ENCODE measurements at places on chromosomes 3 and 15.

DNA sequence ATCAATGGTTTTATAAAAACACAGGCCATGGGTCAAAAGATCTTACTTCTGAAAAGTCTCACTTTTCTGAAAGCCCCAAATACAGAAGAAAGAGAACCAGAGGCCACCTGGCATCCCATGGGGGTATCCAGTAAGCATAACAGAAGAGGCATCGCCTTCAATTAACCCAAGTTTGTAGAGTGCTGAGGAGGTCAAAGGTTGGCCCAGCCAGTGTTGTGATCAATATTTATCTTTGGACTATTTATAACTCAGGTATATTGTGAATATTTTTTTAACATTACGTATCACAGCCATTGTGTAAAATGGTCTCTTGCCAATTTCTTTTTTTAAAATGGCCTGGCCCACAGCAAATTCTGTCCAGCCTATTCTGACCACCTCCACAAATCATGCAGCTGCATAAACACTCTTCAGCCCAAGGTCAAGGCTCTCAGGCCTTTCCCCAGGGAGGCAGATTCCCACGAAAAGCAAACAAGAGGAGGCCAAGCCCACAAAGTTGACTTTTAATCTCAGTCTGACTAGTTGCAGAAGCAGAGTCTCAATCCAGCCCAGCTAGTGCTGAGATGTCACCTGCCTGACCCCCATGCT is 26.2 kb upstream of the SPTBN5 start:
- DNase-seq: no peak

- no peak for DNase-seq
Observed at GRCh38 chr15:65993236-65993635, 123.9 kb downstream of the RAB11A start.

GRCh38 chr3:134376385-134376765 is 2.1 kb upstream of the AMOTL2 start:
- DNase-seq: no peak

DNA sequence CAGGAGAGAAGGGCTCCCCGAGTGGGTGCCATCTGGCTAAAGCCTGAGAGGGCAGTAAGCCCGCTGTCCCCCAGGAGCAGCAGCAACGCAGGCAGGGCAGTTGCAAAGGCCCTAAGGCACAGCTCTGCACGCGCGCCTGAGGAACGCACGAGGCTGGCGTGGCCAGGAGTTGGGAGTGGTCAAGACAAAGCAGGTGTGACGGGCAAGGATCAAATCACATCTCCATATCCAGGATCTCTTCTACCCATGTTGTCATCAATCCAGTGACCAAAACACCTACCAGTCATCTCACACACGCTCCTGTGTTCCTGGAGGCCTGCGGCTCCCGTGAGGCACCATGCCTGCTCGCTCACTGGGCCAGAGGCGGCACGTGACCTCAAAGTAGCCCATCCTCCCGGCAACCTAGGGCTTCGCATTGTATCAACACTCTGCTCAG is 59.5 kb downstream of the ERC2 start:
- no peak for DNase-seq

DNA sequence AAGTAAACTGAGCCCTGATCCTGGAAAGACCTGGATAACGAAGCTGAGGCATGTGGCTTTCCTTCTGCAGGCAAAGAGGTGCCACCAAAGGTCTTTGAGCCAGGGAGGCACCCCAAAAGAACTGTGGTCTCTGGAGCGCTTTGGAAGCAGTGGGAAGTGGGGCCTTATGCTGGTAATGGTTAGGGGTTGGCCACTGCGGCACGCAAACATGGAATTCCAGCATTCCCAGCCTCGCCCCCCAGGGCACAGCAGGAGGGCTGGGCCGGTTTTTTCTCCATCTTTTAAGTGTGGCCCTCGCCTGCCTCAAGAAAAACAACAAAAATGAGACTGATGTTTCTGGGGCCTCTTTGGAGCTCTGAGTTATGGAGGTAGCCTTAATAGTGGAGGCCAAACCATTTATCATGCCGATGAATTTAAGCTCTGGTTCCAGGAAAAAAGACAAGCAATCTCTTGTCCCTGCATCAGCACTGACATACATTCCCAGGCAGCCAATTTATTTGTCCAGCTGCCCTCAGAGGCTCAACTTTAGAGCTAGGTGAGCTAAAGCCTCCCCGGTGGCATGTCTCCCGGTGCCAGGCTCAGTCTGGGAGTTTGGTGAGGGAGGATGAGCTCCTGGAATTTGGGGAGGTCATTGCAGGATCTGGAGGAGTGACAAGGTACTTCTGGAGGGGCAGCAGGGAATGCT is 109.0 kb downstream of the TLE3 start:
- no peak for DNase-seq

DNA sequence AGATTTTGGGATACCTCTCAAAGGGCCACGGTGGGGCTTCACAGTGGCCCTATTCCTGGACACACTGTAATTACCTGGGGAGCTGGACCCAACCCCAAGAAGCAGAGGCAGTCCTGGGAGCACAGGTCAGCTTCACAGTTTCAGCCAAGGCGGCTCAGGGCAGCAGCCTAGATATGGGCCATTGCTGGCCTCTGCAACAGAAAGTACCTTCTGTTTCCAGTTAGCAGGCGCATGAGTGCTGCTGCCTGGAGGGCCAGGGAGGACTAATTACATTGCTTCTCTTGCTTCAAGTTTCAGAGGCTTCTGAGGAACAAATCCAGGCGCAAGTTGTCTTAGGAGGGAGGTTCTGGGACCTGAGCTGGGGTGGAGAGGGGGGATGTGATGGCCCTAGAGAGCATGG is 13.5 kb upstream of the DUSP7 start:
- DNase-seq: no peak

DNA sequence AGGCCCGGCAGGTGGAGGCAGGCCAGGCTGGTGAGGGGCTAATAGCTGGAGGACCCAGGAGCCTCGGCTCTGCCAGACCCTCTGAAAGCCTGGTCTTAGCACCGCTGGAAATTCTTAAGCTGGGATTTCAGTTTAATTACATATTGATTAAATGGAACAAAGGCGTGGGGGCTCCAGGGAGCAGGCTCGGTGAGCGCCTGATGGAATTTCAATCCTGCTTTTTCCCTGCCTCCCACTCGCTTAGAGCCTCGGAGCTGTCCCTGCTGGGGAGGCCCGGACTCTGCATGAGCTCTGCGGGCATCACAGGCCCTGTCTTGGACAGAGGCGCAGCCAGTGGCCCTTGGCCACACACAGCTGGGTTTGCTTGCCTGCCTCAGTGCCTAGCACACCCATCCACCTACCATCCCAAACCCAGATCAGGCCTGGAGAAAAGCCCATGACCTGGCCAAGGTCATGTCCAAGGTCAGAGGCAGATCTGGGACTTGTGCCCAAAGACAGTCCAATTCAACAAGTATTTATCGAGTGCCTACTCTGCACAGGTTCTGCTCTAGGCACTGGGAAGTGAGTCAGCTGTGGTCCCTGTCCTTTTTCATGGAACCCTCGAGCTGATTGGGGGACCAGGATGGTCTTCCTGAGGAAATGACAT is 40.6 kb downstream of the LINGO1 start:
- DNase-seq: no peak

DNA sequence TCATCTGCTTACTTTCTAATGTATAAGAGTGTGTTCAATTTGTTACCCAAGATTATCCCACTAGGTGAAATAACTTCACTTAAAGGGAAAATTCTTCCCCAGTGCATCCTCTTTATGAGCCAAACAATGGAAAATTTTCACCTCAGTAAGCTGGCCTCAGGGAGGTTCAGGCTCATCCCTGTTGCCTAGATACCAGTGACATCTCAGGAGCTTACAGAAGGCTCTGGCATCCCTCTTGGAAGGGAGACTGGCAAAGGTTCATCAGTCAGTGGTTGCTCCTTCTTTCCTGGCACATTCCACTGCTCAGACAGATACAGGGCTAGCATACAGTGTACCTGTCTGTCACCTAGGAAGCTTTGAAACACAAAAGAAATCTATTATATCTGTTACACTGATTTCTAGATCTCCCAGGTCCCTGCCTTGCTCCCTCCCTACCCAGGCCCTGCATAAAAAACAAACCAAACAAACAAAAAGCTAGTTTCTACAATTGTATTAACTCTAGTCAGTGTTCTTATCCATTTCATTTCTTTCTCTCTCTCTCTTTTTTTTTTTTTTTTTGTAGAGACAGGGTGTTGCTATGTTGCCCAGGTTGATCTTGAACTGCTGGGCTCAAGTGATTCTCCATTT is 1.7 kb downstream of the IP6K2 start:
- DNase-seq: peak; percentile 82

DNA sequence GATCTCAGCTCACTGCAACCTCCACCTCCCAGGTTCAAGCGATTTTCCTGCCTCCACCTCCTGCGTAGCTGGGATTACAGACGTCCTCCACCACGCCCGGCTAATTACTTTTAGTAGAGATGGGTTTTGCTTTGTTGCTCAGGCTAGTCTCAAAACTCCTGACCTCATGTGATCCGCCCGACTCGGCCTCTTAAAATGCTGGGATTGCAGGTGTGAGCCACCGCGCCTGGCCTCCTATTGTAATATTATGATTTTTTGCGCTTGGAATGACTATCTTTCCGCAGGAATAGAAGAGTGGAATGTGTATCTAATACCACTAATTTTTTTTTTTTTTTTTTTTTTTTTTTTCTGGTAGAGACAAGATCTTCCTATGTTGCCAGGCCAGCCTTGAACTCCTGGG is 1.8 kb downstream of the ARL8B start:
- peak; percentile 27 for DNase-seq

DNA sequence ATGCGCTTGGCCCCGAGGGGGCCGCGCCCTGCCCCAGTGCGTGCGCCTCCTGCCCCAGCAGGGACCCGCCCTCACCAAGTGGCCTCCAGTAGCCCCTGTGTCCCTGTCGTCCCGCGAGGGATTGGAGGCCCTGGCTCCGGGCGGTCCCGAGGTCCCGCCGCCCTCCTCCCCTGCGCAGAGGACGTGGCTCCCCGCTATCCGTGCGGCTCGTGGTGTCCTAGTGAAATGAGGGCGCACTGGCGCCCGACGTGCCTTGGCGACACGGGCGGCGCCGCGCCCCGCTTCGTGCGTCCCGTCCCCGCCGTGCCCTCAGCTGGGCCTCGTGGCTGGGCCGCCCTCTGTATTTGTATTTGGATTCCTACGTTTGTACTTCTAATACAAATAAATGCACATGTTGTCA is 557.5 kb downstream of the OCA2 start:
- DNase-seq: no peak

- DNase-seq: peak; percentile 80
Observed at GRCh38 chr15:98850961-98851572, 156.5 kb downstream of the PGPEP1L start.

DNA sequence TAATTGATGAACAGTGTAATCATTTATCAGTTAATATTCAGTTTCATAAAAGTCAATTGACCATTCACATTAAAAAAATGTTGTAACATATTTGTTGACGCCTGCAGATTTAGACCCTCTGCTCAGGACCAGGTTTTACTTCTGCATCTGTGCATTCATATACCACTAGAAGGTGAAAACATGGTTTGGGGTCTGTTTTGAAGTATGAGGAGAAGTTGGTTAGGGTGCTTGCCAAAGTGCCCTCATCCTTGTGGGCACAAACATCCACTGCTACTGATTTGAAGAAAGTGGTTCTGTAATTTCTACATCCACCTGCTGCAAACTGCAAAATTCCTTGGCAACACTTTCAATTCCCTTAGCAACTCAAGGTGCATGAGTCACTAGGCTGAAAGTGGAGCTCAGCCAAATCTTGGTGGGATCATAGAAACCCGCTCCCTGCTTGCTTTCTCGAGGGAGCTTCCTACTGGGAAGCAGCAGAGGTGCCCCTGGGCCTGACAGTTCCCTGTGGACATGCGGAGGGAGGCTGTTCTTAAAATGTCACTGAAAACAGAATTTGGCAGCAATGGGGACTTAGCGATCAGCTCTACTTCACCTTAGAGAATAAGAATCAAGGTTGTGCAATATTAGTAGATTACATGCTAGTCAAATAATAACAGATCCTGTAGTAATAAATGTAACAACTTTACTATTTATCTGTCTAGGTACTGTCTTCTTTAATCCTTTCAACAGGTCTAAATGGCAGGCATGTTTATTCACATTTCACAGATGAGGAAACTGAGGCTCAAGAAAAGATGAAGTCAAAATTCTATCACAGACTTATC is 301.0 kb upstream of the TBL1XR1 start:
- DNase-seq: peak; percentile 87

DNA sequence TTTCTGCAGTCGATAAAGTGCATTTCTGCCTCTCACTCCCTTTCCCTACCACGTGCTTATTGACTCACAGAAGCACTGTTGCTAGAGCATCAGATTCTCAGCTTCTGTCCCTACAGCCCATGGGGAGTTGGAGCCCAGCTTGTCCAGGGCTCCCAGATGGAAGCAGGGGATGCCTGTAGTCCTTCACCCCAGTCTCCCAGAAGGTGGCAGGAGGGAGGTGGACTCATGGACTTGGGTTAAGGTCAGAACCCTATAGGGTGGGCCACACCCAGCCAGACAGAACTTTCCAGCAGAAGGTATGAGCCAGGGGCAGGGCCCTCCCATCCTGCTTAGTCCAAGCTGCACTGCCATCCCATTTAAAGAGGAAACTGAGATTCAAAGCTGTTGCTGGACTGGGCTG is 33.1 kb upstream of the SEMA3F start:
- no peak for DNase-seq

- DNase-seq: peak; percentile 15
Observed at GRCh38 chr3:37458162-37459120, 284.1 kb upstream of the LRRFIP2 start.

GRCh38 chr3:73046195-73046594 is 15.3 kb upstream of the EBLN2 start:
- DNase-seq: no peak

- DNase-seq: no peak
Observed at GRCh38 chr15:57554063-57554811, 37.5 kb upstream of the MYZAP start.

- no peak for DNase-seq
Observed at GRCh38 chr15:41927536-41927935, 33.7 kb upstream of the SPTBN5 start.

DNA sequence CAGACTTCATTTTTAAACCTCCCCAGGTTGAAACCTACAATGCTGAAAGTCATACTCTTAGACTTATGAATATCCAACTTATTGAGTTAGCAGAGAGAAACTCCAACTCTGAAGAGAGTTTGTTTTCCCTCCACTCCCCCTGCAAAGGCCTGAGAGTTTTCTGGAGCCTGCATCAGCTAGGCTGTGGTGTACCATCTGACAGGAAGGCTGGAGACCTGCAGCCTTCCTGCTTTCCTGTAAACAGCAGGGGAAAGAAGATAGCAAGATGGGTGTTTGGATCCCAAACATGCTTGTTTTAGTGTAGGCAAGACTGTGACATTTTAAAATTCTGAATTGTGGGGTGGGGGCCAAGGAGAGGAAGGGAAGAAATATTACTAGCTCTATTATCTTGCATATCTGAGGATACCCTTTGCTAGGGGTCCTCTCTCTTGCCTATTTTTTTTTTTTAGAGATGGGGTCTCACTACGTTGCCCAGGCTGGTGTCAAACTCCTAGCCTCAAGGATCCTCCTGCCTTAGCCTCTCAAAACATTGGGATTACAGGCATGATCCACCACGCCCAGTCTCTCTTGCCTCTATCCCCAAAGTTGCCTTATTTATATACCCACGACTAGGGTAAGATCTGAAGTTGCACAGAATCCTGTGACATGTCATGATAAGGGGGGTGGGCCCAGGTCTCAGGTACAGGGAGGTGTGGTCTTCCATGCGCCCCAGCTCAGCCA is 51.0 kb upstream of the USP3 start:
- DNase-seq: no peak

GRCh38 chr3:112247350-112247749 is 46.7 kb downstream of the SLC9C1 start:
- DNase-seq: no peak

GRCh38 chr15:31135523-31135922 is 34.0 kb upstream of the TRPM1 start:
- DNase-seq: no peak

- DNase-seq: no peak
Observed at GRCh38 chr3:198019115-198019514, 59.1 kb downstream of the LMLN start.

All from kidney tubule cell (primary cell).